ENCODE measurements at places on chromosomes 7 and 10.

DNA sequence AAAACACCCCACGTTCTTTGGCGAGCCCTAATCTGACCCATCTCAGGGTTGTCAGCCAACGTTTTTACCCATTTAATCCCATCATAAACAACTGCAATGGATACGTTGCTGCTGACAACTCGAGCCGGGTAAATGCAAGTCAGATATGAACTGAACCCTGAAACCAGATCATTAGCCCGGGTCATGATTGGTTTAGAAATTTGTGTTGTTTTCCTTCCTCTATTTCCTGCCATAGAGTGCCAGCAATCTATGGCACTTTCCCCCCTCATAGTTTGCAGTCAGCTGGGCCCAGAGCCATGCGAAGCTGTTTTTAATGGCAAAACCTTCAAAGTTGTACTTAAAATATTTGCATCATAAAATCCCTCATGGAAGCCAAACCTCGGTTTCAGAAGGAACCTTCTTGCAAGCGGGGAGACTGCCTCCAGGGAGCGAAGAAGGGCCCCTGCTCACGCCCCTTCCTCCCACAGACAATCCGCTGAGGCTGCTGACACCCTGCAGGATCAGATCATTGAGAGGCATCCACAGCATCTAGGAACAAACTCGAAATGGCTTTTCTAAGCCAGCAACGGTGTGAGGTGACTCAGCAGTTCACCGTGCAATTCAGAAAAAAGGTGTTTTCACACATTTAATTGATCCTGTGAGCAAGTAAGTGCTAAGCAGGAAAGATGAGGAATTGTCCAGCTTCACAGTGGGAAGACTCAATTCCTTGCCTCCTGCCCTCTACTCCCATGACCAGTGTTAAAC, 710.1 kb downstream of the PARD3 start:
- peak; percentile 45 for DNase-seq

- no peak for DNase-seq
These were observed 73.0 kb upstream of the LRRC4 start for GRCh38 chr7:128104108-128104742.

DNA sequence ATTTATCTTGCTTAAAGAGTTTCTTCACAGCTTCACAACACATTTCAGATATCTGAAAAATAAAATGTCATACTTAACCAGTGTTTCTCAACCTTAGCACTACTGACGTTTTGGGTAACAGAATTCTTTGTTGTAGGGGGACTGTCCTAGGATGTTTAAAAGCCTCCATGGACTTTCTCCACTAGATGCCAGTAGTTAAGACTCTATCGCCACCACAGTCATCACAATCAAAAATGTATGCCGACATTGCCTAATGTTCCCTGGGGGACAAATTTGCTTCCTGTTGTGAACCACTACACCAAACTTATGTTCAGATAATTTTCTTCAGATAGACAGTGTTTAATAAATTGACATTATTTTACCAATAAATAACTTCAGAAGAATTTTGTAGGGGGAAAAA, 13.4 kb downstream of the NOC3L start:
- no peak for DNase-seq

DNA sequence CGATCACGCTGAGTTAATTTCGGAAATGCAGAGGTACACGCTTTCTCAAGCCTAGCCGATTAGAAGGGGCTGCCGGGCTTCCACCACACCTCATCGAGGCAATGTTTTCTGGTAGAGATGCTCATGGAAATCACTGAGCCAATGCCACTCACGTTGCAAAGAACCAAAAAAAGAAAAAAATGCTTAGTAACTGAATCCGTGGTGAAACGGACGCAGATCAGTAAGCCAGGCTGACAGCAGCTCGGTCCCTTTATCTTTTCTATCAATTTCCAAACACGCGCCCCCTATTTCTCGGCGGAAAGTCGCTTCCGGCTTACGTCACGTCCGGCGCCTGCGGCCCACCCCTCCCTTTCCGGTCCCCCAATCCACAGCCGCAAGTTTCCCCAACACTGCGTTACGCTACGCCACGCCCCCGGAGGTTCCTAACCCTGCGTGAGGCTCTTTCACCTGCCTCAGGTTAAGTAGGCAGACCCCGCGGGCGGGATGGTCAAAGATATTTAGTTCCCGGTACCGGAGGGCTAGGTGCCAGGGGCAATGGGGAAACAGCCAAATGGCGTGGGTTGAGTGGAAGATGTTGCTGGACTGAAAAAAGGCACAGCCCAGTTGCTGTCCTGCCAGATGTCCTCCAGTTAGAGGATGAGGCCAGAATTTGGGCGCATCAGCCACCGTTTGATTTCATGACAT, at the start of gene NSUN6:
NSUN6 (minus strand) TSS at position 264 of the 684 bp plus-strand sequence. CDS start 384 bp downstream, outside the sequence.
- peak; percentile 87 for DNase-seq

GRCh38 chr7:33130184-33130583, 820 bp downstream of the BBS9 start:
- DNase-seq, result no peak

GRCh38 chr7:27846388-27846787, 106.4 kb downstream of the TAX1BP1 start:
- DNase-seq, result no peak

DNA sequence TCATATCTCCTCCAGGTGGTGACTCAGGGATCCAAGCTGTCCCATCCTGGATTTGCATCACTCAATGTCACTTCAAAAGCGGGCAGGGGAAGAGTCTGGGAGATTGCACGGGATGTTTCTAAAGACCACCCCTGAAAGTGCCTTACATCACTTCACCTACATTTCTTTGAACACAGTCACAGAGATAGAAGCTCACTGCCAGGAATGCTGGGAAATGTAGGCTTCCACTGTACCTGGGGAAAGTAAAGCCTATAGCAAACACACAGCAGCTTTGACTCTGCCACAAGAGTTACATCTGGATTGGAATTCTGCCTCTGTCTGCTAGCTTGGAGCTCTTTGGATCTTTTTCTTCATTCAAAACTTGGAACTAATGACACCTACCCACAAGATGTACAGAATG, 300.9 kb downstream of the WDR11 start:
- DNase-seq, result no peak

DNA sequence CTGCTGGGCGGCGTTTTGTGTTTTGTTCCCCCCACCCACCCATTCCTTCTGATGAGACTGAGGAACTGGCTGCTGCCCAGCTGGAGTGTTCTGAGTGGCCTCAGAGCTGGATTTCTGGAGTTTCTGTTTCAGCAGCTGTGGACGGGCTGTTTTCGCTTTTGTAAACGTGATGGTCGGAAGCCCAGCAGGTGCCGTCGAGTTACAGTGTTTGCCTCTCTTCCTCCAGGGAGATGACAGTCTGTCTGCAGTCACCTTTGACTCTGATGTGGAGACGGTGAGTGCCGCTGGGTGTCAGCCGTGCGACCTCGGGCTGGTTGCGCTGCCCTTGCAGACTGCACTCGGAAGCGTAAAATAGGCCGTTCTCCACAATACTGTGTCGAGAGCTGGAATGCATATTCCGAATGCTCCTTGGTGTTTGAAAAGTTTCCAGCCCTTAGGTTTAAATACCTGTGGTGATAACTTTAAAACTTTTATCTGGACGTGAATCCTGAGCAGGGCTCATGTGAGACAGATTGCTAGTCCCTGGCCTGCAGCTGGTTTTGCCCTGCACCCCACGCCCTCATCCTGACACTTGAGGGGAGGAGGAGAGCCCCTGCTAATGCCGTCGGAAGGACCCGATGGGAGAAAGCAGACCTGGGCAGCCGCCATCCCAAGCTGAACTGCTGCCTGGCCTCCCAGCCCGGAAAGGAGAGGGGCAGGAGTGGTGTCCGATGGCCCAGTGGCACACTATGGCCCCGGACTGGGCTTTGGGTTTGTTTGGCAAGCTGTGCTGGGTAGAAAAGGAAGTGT, 8.3 kb downstream of the IQCE start:
- peak; percentile 26 for DNase-seq
